ENCODE measurements at places on chromosomes 11 and 22.

- DNase-seq = no peak
Measured at GRCh38 chr11:64803846-64804345, 882 bp upstream of the MAP4K2 start.

DNA sequence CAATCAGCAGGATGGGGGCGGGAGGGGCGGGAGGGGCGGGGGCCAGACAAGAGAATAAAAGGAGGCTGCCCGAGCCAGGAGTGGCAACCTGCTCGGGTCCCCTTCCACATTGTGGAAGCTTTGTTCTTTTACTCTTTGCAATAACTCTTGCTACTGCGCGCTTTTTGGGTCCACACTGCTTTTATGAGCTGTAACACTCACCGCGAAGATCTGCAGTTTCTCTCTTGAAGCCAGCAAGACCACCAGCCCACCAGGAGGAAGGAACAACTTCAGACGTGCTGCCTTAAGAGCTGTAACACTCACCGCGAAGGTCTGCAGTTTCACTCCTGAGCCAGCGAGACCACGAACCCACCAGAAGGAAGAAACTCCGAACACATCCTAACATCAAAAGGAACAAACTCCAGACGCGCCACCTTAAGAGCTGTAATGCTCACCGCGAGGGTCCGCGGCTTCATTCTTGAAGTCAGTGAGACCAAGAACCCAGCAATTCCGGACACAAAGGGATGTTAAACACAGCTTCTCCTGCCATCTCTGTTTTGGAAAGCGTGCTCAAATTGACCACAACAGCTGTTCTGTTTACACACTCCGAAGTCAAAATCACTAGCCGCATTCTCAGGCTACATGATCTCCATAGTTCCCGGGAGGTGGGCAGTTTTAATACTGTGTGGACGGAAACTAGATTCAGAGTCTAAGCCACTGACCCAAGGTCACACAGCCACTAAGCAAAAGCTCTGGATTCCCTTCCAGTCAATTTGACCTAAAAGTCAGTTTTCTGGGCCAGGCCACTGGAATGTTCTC is 11.9 kb downstream of the PLAAT2 start:
- no peak for DNase-seq

DNA sequence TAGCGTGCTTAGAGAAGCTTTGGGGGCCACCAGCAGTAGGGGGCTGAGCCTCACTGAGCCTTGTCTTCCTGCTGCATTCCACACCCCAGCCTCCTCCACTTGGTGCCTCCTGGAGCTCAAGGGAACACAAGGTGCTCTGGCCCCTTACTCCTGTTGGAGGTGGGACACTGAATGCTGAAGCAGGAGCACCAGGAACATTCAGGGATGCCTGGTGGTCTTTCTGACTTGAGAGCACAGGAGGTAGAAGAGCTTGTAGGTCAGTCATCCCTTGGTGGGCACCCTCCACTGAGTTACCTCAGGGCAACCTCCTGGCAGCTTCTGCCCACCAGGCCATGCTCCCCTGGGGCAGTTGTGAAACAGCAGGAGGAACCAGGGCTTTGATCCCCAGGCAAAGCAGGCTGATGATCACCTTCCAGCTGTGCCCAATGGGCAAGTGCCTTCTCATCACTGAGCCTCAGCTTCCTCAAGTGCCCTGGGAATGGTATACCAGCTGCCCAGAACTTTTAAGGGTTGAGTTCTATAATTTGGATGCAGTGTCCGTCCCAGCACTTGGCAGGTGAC is 50.1 kb downstream of the CABIN1 start:
- DNase-seq = no peak

DNA sequence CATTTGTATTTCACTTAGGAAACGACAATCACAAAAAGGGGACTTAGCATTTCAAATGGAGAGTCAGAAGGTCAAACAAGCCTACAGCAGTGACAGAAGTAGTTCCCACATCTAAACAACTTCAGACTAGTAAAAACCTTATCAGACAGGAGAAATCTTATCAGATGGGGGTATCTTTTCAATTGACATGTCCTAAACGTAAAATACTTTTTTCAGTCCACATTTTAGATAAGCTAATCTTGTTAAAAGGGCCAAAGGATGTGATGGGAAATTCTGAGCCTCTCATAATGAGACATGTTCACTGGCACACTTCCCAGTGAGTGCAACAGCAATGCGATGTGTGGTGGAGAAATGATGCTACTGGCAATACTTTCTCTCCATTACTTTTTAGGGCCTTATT is 2.4 kb downstream of the MAPK1 start:
- DNase-seq = no peak

DNA sequence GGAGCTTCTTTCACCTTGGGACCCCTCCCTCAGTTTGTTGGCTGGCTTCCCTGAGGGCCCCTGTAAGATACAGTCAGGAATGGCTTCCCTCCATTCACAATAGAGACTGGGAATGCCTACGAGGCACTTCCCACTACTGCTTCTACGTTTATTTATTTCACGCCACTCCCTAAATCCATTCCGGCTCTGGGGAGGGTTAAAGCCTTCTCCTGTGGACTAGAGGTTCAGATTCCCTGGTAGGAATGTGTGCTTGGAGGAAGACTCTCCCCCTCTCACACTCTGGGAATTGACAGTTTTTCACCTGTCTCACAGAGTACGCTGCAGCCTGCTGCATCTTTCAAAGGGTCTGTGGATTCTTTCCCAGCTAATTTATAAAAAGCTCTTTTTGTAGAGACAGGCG is 3.3 kb upstream of the NUCB2 start:
- DNase-seq = no peak

DNA sequence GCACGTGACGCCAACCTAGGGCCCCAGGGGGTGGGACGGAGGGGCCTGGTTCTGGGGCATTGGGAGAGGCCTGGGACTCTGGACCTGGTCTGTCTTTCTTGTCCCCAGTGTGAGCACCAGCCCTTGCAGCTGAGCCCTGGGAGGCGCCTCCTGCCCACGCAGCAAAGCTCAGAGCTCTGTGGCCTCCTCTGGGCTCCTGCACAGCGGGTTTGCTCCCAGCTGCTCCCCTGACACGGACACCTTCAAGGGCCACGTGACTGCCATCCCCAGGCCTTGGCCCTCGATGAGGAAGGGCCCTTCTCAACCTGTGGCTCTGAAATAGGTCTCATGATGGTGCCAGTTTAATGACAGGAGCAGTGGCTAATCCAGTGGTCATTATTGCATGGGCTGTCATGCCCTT is 31.5 kb upstream of the CCDC188 start:
- no peak for DNase-seq

DNA sequence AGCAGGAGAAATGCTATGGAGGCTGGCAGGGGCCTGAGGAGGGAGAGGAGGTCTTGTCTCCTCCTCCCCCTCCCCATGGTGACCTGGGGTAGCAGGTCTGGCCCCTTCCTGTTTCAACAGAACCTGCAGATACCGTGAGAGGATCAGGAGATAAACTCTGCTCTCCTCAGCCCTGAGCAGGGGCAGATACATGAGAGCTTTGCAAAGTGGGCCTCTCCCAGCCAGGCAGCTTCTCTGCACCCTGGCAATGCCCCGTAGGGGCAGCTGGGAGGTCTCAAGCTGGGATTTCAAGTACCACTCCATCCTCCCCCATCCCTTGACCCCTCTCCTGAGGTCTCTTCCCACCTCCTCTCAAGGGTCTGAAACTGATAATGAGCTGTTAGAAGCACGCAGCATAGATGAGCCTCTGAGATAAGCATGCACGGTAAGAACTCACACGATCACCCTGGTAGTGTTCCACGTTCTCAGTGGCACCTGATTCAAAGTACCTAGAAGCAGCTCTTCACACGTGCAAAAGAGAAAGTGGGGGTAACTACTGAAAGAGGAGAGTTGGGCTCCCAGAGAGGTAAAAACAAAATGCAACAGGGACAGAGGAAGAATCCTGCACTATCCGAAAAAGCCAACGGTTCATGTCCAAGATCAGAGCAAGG is 4.9 kb upstream of the CCDC86 start:
- DNase-seq = no peak

DNA sequence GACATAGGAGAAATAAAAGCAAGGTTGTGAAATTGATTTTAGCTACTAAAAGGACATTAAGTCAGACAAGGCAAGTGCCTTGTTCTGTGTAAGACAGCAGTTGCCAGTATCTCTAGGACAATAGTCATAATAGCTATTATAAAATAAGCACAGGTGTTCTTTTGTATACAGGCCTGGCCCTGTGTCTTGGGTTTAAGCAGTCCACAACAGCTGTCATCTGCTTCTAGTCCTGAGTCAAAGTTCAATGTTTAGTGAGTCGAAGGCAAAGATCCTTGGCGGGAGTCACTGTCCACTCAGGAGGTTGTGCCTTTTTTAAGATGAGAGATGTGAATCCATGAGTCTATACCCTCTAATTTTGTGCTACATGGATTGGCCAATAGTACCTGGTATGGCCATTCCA is 79.5 kb downstream of the SC5D start:
- DNase-seq = no peak

DNA sequence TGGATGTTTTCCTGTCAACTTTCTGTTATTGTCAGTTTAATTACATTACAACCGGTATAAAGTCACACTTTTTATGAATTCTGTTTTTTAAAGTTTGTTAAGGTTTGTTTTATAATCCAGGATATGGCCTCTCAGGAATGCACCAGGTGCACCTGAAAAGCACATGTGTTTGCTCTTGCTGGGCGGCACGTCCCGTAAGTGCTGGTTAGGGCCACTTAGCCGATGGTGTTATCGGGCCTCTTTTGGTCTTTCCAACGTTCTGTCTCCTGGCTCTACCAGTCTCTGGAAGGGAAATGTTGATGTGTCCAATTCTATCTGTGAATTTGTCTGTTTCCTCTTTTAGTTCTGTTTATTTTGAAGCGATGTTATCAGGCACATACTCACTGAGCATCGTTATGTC is 695.7 kb downstream of the BRD1 start:
- DNase-seq = no peak

DNA sequence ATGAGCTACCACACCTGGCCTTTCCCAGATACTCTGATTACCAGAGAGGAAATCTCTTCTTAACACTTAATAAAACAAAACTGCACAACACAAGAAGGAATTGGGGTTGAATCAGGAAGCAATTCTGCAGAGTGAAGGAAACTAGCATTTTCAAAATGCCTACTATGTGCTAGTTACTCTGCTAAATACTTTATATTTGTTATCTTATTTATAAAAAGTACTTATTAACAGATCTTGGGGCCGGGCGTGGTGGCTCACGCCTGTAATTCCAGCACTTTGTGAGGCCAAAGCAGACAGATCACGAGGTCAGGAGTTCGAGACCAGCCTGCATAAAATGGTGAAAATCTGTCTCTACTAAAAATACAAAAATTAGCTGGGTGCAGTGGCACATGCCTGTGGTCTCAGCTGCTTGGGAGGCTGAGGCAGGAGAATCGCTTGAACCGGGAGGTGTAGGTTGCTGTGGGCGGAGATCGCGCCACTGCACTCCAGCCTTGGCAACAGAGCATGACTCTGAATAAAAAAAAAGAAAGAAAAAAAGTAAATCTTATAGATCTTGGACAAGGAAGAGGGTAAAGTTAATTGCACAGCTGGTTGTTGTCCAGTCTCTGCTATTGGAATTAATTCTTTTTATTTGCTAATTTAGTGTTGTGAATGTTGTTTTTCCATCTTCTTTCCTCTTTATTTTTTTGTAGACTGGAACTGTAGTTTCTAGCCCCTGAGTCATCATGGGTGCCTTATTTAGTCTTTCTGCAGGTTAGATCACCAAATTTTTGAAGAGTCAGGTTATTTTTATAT is 22.1 kb downstream of the TMEM135 start:
- no peak for DNase-seq

- DNase-seq = no peak
Measured at GRCh38 chr11:62104816-62105653, 18.8 kb upstream of the INCENP start.

DNA sequence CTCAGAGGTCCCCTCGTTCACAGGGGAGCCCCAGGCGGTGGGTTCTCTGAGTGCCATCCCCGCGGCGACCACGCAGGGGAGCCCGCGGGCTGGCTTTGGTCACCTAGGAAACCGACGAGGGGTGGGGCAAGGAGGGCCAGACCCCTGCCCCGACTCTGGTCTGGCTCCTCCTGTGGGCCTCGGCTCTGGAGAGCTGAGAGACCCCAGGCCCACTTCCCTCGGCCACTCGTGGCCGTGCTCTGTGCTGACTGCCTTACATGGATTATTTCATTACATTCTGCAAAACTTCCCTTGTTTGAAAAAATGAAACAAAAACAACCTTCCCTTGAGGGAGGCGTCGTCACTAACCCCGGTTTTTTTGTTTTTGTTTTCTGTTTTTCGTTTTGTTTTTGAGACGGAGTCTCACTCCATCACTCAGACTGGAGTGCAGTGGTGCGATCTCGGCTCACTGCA is 15.1 kb upstream of the CYTH4 start:
- peak; percentile 65 for DNase-seq

DNA sequence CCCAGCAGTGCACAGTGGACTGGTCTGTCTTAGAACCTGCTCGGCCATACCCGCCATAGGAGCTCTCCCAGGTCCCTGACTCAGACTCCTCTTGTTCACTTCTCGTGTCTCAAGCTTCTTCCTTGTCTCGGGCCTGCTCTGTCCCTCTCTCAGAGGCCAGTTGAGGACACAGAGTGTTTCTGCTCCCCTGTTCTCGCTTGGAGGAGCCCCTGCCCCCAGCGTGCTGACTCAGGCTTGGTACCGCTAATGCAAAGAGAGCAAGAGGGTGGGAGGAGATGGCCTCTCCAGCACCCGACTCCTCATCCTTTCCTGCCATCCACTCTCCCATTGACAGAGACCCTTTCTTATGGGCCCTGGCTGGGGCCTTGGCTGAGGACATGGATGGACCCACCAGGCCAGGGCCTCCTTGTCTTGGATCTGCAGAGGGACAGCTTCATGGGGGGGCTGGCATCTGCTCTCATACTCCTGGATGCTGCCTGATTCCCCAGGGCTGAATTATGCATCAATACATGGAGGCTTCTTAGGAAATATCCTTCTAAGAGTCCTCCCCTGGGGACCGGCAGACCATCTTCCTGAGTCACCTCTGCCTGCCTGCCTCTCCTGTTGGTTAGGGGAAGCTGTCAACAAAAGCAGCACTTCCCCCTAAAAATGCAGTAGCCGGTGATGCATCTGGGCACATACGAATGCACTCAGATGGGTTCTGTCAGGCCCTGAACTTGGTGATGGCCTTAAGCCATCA is 15.9 kb downstream of the TSPAN18 start:
- no peak for DNase-seq

- DNase-seq = no peak
Measured at GRCh38 chr22:19974935-19975706, 33.5 kb upstream of the TXNRD2 start.

GRCh38 chr11:10386361-10386760 is 68.7 kb upstream of the AMPD3 start:
- no peak for DNase-seq

- peak; percentile 68 for DNase-seq
Measured at GRCh38 chr11:111514216-111515031, at the start of gene HOATZ. Gene HOATZ, plus strand, starts transcription at chr11:111514778. Its CDS starts 7 bp downstream, at chr11:111514785.

GRCh38 chr11:125155100-125155444 is 9.5 kb upstream of the PKNOX2 start:
- DNase-seq = no peak

All from neuronal stem cell (in vitro differentiated cells).